Activated CD8-positive, alpha-beta T cell treated with anti-CD3 and anti-CD28 coated beads for 36 hours (primary cell): ENCODE measurements at places on chromosomes 7 and 10. TPM values are rescaled to one million over a fixed set of nuclear protein-coding genes. Genes with fewer than 3 reads are reported as not detected.

DNA sequence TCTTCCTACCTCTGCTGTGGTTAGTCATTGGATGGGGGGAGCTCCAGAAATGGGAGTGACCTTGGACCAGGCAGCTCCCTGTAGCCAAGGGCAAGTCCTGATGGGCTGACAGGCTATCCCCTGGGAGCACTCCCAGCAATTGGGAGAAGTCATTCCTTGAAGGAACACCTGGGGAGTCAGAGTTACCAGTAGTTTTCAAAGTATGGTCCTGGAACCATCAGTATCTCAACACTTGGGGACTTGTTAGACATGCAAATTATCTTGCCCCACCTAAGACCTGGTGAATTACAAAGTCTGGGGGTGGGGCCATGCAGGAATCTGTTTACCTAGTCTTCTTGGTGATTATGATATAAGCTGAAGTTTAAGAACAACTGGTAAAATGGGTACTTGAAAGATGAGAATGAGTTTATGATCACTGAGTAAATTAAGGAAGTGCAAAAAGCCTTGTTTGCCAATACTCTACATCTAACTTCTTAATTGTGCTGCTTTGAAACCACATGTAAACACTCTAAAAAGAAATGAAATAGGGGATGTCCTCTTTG lies 287.3 kb upstream of the LRRN3 start:
- H3K4me1 ChIP-seq: peaks cover 8% of the 10 kb centered on the region
- H3K27me3 ChIP-seq: no peaks in the 10 kb centered on the region
- no peak overlapping the region for H3K4me3 ChIP-seq
- no peak for DNase-seq
- no peak overlapping the region for H3K27ac ChIP-seq

The DLG5 gene
- 2.7 TPM for total RNA-seq

DNA sequence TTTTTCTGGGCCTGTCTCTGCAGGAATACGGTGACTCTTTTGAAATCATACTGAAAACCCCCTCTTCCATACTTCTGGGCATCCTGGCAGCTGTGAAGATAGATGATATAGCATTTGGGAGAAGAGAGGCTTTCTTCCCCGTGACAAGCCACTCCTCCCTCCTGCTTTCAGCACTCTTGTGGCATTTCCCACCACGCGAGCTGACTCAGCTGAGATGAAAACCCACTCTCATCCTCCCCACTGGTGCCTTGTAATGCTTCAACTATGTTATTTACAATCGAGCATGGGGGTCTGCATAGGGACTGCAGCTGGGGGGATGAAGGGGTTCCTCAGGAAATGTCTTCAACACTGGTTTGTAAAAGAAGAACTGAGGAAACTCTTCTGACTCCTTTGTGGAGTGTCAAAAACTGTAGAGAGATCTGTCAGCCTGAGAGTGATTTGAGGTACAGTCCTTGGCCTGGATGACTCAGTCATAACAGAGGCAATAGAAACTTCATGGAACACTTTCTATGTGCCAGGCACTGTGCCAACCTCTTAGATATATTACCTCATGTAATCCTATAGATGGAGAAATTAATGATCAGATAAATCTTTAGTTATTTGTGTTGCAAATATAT lies 1.7 kb upstream of the TBATA start:
- peaks cover 23% of the 10 kb centered on the region for H3K4me1 ChIP-seq
- no peaks in the 10 kb centered on the region for H3K27me3 ChIP-seq
- peak; percentile 39 for DNase-seq
- H3K27ac ChIP-seq: no peak overlapping the region
- no peaks in the 10 kb centered on the region for H3K36me3 ChIP-seq

The KAZALD1 gene
- total RNA-seq: 0.90 TPM

DNA sequence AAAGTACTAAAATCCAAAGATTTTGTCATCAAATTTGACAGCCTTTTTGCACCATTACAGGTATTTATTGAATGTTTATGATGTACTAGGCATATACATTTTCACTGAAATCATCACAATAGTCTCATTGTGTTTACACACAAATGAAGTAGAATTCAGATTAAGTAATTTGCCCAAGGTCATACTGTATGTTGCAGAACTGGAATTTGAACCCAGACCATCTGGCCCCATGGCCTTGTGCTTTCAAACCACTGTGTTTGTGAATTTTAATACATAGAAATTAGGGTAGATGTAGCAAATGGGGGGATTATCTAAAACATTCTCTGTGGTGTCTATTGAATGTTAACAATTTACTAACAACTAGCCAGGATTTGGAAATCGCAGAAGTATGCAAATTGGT lies 94.8 kb downstream of the POLL start:
- H3K27me3 ChIP-seq: no peaks in the 10 kb centered on the region
- H3K27ac ChIP-seq: no peak overlapping the region
- H3K36me3 ChIP-seq: peaks cover 1% of the 10 kb centered on the region
- no peaks in the 10 kb centered on the region for H3K4me1 ChIP-seq
- no peak for DNase-seq
- H3K4me3 ChIP-seq: no peak overlapping the region

DNA sequence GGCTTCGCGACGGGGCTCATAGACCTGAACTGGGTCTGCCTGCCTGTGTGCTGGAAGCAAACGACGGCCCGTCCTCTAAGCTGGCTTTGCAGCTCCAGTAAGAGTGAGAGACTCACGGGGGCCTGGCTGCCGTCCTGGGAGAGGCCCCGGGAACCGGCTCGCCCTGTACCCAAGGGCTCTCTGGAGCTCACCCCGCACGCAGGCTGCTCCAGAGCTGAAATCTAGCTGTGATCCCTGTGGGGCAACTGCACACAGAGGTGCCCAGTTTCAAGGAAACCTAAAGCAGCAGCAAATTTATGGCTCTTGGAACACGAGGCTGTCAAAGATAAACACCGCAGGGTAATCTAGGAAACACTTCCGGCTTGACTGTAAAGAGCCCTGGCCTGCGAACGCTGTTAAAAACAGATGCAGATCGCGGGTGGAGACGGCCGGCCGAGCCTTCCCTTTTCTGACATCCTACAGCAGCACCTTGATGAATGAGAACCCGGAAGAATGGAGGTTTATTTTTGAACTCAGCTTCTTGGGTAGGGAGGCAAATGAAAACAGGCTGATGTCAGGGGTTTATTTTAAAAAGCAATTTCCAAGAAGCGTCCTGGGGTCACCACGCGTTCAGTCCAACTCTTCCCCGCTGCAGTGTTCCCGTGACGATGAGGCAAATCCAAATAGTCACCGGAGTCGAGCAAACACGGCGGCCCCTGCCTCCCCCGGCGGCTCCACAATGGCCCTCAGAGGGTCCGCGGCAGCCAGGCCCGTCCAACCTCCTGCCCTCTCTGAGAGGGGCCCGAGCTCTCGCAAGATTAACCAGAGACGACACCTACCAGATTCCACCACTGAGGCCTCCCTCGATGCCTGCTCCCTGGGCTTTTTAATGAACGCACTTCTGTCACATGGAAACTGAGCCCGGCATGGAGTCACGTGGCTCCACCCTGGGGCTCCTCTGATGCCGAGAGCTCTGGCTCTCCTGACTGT lies 29.6 kb downstream of the AMZ1 start:
- H3K4me3 ChIP-seq: no peak overlapping the region
- peak; percentile 55 for DNase-seq
- peaks cover 25% of the 10 kb centered on the region for H3K27me3 ChIP-seq

DNA sequence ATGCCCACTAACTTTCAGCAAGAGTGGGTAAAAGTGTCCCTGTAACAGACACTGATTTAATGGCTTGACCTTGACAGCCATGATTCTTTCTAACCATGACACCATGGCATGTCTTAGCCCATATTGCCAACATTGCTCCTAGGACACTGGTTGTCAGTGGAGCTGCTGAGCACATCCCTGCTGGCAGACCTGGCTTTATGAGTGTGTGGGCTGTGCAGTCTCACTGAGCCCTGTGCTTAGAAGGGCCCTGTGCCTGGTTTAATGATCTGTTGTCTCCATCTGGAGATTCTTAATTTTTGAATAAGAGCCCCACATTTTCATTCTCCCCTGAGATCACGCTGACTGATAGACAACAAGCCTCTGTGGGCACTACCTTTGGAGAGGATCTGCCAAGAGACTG lies 243.1 kb upstream of the KIAA1217 start:
- H3K27me3 ChIP-seq: no peaks in the 10 kb centered on the region
- no peaks in the 10 kb centered on the region for H3K4me1 ChIP-seq
- H3K4me3 ChIP-seq: no peak overlapping the region
- H3K27ac ChIP-seq: no peak overlapping the region
- no peaks in the 10 kb centered on the region for H3K36me3 ChIP-seq
- no peak for DNase-seq

The GAD2 gene
- total RNA-seq: not detected

DNA sequence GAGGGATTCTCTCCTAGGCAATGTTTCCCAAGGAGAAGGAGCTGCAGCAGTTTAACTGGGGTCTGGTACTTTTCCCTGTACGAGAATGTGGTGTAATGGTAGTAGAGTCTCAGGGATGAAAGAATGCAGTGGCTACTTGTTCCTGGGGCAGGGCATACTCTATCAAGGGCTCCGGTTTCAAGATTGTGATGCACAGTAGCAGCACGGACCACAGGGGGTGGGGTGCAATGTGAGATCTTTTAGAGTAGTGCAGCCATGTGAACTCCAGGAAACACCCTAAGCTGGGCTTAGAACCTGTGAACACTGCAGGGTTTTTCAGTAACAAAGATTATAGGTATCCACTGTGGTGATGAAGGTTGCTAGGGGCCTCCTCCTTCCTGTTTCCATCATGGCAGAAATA lies 903.9 kb downstream of the NRG3 start:
- H3K4me1 ChIP-seq: no peaks in the 10 kb centered on the region
- H3K4me3 ChIP-seq: no peak overlapping the region
- H3K27me3 ChIP-seq: no peaks in the 10 kb centered on the region
- DNase-seq: no peak
- no peak overlapping the region for H3K27ac ChIP-seq
- no peaks in the 10 kb centered on the region for H3K36me3 ChIP-seq

The SFMBT2 gene
- total RNA-seq: 23.8 TPM

DNA sequence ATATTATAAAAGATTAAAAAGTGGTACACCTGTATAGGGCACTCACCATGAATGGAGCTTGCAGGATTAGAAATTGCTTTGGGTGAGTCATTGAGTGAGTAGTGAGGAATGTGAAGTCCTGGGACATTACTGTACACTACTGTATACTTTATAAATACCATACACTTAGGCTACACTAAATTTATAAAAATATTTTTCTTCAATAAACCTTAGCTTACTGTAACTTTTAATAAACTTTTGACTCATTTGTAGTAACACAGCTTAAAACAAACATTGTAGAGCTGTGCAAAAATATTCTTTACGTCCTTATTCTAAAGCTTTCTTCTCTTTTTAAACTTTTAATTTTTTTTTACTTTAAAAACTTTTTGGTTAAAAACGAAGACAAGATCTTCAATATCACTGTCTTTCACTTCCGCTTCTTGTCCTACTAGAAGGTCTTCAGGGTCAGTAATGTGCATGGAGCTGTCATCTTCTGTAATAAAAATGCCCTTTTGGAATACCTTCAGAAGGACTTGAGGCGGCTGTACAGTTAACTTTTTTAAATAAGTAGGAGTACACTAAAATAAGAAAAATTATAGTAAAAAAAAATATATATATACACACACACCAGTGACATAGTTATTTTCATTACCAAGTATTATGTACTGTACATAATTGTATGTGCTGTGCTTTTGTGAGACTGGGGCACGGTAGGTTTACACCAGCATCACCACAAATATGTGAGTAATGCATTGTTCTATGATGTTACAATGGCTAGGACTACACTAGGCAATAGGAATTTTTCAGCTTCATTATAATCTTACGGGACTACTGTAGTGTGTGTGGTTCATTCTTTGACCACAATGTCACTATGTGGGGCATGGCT lies 3.5 kb downstream of the STK31 start:
- H3K4me3 ChIP-seq: no peak overlapping the region
- H3K36me3 ChIP-seq: no peaks in the 10 kb centered on the region
- H3K27me3 ChIP-seq: no peaks in the 10 kb centered on the region
- H3K27ac ChIP-seq: no peak overlapping the region

DNA sequence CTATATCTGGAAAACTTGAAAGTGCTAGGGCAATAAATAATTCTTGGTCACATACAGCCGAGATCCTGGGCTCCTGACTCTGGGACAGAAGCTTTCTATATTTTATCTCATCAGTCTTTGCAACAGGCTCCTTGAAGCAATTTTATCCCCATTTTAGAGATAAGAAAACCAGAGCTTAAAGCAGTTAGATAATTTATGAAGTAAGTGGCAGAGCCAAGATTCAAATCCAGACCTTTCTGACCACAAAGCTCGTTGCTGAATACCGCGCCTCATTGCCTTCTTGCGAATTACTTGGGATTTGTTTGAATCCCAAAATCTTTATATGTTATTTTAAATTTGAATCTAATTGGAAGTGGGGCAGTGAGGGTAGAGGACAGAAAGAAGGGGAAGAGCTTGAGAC lies 106.0 kb downstream of the TCF7L2 start:
- peaks cover 8% of the 10 kb centered on the region for H3K4me1 ChIP-seq
- DNase-seq: no peak
- H3K4me3 ChIP-seq: no peak overlapping the region
- H3K27me3 ChIP-seq: peaks cover 5% of the 10 kb centered on the region
- no peaks in the 10 kb centered on the region for H3K36me3 ChIP-seq
- H3K27ac ChIP-seq: no peak overlapping the region

GRCh38 chr7:926061-927030 lies 28.1 kb downstream of the ADAP1 start:
- H3K4me1 ChIP-seq: peaks cover 72% of the 10 kb centered on the region
- no peaks in the 10 kb centered on the region for H3K27me3 ChIP-seq
- H3K36me3 ChIP-seq: peaks cover 26% of the 10 kb centered on the region
- H3K4me3 ChIP-seq: no peak overlapping the region
- H3K27ac ChIP-seq: peak overlapping the region; percentile 93

DNA sequence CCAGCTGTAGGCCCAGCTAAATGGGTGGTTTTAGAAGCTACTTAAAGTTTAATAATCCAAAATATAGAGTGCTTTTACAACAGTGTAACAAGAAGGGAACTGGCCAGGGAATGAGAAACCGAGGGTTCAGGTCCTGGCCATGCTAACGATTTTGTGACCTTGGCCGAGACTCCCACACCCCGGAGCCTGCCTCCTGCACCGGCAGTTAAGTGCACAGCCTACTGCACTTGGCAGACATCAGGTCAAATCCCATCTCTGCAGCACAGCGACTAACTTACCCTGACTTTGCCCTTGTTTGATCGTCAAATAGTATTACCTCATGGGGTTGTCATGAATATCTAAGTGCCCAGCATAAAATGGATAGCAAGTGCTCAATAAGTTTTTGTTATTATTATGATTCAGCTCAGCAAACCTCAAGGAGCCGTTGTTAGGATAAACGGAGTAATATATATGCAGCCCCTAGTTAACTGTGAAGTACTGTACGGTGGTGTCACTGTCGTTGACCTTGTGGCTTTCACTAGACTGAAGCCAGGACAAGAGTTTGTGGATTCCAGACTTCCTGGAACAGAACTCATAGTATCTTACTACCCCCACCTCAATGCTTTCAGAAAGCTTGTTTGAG lies 35.5 kb downstream of the LYZL1 start:
- H3K36me3 ChIP-seq: no peaks in the 10 kb centered on the region
- no peak overlapping the region for H3K27ac ChIP-seq
- no peak for DNase-seq
- no peaks in the 10 kb centered on the region for H3K4me1 ChIP-seq
- H3K4me3 ChIP-seq: no peak overlapping the region
